Spleen (tissue), 13 donors: ENCODE measurements at places on chromosomes 5 and 9. TPM values are rescaled to one million over a fixed set of nuclear protein-coding genes. Genes with fewer than 3 reads are reported as not detected.

Gene SNX18
- 59.2 TPM for total RNA-seq

Gene SPINK4
- total RNA-seq, result not detected

Gene MEF2C
- 129 TPM for total RNA-seq

GRCh38 chr5:135249658-135250057 lies 149.4 kb downstream of the MACROH2A1 start:
- peaks cover 6% of the 10 kb centered on the region for H3K4me1 ChIP-seq
- H3K36me3 ChIP-seq, result no peaks in the 10 kb centered on the region
- no peaks in the 10 kb centered on the region for H3K27me3 ChIP-seq
- H3K27ac ChIP-seq, result no peak overlapping the region

DNA sequence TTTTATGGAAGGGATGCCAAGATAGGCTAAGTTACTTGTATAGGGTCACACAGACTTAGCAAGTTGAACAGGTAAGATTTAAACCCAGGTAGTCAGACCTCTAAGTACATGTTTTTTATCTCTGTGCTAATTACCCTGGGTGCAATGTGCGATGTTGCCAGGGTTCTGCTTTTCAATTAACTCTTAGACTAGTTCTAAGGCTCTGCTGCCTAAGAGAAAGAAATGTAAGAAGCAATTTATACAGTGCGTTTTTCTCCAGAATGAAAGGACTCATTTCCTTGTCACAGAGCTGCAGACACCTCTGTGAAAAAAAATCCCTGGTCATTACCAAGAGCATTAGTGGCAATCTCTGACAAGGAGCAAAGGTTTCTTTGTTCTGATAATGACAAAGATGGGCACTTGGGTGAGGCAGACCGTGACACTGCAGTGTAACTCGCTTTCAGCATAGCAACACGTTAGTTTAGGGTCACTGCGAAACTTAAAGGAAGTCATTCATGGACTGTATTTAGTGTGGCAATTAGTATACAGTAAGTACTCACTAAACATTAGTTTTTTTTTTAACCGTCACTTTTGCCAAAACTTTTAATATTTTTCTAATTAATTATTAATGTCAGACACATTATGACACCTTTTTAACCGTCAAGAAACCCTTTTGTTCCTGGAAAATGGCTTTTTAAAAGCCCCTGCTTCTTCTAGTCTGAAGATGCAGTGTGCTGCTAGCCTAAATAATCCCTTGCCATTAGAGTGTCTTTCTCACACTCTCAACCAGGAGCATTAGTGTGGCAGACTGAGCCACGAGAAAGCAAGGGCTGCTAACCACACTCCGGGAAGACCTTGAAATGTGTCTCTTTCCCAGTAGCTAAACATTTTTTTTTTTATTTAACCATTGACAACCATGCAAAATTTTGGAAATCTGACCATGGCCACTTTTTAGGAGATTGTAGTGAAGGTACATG lies 520.0 kb upstream of the C9orf72 start:
- H3K4me1 ChIP-seq, result no peaks in the 10 kb centered on the region
- no peak overlapping the region for H3K4me3 ChIP-seq
- H3K27ac ChIP-seq, result no peak overlapping the region
- DNase-seq, result no peak

GRCh38 chr5:107404595-107405374 lies 266.0 kb downstream of the EFNA5 start:
- no peaks in the 10 kb centered on the region for H3K36me3 ChIP-seq
- H3K4me1 ChIP-seq, result no peaks in the 10 kb centered on the region
- no peak overlapping the region for H3K27ac ChIP-seq
- no peak for DNase-seq
- H3K4me3 ChIP-seq, result no peak overlapping the region

GRCh38 chr9:125438506-125439433 lies 177.1 kb downstream of the GAPVD1 start:
- H3K36me3 ChIP-seq, result peaks cover 34% of the 10 kb centered on the region

DNA sequence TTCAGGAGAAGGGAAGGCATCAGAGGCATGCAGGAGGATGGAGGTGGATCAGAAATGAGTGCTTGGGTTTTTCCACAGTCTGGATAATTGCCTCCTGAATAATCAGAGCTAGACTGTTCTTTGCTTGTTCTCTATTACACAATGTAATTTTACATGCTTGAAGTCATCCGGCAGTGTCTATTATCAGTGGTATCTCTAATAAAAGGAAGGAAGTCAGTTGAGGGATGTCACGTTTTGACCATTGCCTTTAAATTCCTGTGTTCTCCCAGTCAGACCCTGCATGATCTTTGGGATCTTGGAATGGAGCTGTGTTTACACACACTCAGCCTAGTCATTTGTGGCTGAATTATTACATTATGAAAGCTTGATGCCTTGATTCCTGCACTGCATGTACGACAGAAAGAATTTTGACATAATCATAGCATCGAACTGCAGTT lies 91.0 kb downstream of the PDE8B start:
- no peaks in the 10 kb centered on the region for H3K4me1 ChIP-seq
- DNase-seq, result no peak
- no peak overlapping the region for H3K4me3 ChIP-seq
